ENCODE measurements at places on chromosomes 7 and 10. TPM values are rescaled to one million over a fixed set of nuclear protein-coding genes. Genes with fewer than 3 reads are reported as not detected.

Gene TMEM213
- not detected for polyA plus RNA-seq

Gene FBXL13
- polyA plus RNA-seq = 0.57 TPM

Gene CTTNBP2
- 53.5 TPM for polyA plus RNA-seq

Gene STEAP1B
- polyA plus RNA-seq = not detected

Gene TPST1
- 53.3 TPM for polyA plus RNA-seq

Gene ELFN1
- polyA plus RNA-seq = 11.8 TPM

Gene SEMA3D
- 1.6 TPM for polyA plus RNA-seq
